Left renal pelvis (tissue), 4 donors: ENCODE measurements at places on chromosomes 7 and 10. TPM values are rescaled to one million over a fixed set of nuclear protein-coding genes. Genes with fewer than 3 reads are reported as not detected.

DNA sequence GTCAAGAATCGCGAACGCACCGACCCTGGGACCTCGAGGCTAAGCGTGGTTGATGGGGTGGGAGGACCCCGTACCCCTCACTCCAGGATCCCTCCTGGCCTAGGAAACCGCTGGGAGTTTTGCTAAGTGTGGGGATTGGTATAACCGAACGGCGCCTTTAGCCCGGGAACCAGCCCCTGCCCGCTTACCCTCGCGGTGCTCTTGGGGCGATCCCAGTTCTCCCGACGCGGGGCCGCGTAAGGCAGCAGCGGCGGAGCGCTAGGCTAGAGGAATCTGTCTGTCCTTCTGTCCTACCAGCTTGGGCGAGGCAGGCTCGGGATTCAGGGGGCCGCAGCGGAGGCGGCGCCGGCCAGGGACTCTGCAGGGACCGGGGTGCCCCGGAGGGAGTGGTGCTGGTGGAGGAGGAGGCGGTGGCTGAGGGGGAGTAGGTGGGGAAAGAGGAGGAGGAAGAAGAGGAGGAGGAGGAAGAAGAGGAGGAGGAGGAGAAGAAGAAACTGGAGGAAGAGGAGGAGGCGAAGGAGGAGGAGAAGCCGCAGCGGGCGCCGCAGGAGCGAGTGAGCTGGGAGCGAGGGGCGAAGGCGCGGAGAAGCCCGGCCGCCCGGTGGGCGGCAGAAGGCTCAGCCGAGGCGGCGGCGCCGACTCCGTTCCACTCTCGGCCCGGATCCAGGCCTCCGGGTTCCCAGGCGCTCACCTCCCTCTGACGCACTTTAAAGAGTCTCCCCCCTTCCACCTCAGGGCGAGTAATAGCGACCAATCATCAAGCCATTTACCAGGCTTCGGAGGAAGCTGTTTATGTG lies 439 bp upstream of the EMX2 start:
- peak; percentile 90 for DNase-seq

- DNase-seq = no peak
These were observed 335.2 kb downstream of the SDK1 start for GRCh38 chr7:3636131-3636860.

DNA sequence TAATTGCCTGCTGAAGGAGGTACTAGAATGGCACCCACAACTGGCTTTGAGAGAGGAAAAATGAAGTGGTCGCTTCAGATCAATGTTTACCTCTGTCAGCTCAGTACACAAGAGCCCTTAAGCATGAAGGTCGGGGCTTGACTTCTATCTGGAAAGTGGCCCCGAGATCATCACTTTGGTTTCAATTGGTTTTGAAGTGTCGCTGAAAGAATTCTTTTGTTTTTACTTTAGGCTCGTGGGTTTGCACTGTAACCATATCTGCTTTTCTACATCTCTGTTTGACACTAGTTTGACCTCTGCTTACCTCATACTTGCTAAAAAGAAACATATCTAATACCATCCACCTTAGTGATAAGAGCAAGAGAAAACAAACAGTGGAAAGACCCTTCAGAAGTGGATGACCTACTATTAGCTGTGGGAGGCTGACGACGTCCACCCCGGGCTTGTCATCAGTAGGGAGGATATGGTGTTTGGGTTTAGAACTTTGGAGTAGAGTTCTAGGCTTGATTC lies 361.8 kb downstream of the GATA3 start:
- DNase-seq = no peak

DNA sequence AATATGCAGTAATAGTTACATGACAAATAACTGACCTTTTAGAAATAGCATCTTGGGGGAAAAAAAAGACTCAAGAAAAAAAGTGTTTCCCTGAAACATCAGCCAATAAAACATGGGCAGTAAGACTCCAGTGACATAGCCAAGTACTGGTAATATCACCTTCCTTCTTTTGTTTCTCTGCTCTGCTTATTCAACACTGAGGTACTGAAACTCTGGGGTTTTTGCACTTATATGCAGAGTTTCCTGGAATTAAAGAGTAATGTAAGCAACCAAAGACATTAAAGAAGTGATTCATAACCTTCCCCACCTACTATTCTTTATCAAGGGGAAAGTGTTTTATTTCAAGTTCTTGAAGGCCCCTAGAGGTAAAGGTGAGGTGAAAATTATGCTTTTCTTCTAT lies 414.5 kb downstream of the GRM8 start:
- no peak for DNase-seq

GRCh38 chr10:8639486-8640185 lies 585.1 kb downstream of the GATA3 start:
- no peak for DNase-seq

- no peak for DNase-seq
These were observed 43.9 kb downstream of the HIP1 start for GRCh38 chr7:75694638-75695399.

DNA sequence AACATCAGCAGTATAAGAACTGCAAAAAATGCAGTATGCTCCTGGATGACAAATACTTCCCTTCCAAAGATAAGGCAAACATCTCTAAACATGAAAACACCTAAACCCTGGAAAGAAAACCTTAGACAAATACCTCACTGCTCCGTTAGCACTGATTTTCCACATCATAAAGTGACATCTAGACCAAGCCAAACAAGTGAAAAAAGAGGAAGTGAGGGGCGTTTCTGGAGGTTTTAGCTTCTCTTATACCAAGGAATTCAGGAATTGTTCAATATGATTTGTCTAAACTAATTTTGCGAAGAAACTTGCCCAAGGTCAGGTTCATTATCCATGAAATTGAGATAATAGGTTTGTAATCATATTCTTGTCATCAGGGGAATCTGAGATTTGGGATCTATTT lies 279.7 kb downstream of the ADRA2A start:
- no peak for DNase-seq

- no peak for DNase-seq
These were observed 88.9 kb downstream of the CHRM2 start for GRCh38 chr7:136957391-136957790.

DNA sequence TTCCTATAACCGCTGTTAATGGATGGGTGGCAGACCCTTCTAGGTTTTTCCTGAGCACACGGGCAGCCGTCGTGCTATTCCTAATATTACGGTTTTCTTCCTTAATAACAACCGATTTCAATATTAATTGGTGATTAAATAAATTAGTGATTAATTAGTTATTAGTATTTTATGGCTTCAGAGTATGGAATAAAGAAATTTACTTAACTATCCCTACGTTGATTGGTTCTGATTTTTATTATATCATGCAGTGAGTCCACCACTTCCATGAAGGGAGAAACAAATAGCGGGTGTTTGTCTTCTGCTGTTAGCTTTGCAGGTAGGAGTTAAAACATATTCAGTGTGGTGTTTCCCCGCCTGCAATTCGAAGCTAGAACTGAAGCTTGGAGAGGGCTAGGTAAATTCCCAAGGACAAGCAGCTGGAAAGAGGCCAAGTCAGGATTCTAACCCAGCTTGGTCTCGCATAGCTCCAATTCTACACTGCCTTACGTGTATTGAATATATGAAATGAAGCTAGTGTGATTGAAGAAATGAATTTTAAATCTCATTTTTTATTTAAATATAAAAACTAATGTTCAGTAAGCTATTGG lies 928 bp upstream of the CSTF2T start:
- DNase-seq = peak; percentile 31

DNA sequence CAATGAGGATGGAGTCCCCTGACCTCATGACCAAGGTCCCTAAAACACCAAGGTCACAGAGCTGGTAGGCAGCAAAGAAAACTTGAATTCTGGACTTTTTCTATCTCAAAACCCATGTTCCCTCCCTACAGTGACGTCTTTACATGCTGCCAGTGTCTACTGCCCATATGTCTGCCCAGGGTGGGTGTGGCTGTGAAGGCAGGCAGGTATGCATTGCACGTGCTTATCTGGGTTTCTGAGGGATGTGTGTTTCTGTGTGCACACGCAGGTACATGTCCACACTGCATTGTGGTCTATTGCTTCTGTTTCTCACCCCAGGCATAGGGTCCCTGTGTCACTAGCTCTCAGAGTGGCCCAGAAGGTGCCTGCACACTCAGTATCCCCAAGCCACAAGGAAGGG lies 13.5 kb downstream of the ATP6V1F start:
- DNase-seq = no peak

TMEM178B gene
- polyA plus RNA-seq = 0.76 TPM

SORBS1 gene
- 32.1 TPM for polyA plus RNA-seq

TYW1B gene
- 3.2 TPM for polyA plus RNA-seq

CDC14C gene
- polyA plus RNA-seq = 0.08 TPM

AFAP1L2 gene
- 48.8 TPM for polyA plus RNA-seq

DRGX gene
- polyA plus RNA-seq = not detected

HELLS gene
- polyA plus RNA-seq = 13.5 TPM

TRPV5 gene
- 0.05 TPM for polyA plus RNA-seq

PHYH gene
- polyA plus RNA-seq = 32.3 TPM
